ENCODE measurements at places on chromosomes 3 and 15.

DNA sequence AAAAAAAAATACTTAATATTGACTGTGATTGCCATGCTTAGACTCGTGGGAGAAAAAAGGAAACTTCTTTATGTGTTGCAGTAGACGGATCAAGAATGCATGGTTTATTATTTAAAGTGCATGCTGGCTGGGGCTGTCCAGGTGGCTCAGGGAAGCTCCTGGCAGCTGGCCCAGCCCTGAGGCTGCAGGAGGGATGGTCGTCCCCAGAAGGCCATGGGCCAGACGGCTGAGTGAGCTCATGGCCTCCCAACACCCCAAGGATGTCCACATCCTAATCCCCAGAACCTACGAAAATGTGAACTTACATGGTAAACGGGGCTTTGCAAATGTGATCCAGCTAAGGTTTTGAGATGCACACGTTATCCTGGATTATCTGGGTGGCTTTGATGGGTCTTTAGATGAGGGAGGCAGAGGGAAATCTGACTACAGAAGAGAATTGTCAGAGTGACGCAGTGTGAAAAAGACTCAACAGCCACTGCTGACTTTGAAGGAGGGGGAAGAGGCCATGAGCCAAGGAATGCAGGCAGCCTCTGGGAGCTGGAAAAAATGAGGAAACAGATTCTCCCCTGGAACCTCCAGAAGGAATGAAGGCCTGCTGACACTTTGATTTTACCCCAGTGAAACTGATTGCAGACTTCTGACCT, 29.8 kb downstream of the ADAMTS17 start:
- no peak for DNase-seq

DNA sequence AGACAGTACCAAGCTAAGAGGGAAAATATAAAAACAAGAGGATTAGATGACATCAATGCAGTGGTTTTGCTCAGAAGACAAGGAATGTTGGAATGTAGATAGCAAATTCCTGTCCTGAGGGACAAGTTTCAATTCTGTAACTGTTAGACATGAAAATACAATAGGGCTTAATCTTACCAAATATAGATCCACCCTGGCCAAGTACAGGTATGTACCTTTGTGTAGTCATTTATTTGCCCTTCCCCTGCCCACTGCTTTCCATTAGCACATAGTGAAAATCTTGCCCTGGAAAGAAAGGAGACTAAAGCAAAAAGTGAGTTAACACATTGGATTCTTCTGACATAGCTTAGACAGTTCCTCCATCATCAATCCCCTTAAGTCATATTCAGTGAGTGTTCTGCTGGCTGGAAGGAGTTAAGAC, 389.0 kb upstream of the THBS1 start:
- peak; percentile 65 for DNase-seq

GRCh38 chr15:45842151-45842550, 207.3 kb downstream of the SQOR start:
- DNase-seq = no peak

- no peak for DNase-seq
Measured at GRCh38 chr3:25033407-25034029, 394.5 kb upstream of the RARB start.

DNA sequence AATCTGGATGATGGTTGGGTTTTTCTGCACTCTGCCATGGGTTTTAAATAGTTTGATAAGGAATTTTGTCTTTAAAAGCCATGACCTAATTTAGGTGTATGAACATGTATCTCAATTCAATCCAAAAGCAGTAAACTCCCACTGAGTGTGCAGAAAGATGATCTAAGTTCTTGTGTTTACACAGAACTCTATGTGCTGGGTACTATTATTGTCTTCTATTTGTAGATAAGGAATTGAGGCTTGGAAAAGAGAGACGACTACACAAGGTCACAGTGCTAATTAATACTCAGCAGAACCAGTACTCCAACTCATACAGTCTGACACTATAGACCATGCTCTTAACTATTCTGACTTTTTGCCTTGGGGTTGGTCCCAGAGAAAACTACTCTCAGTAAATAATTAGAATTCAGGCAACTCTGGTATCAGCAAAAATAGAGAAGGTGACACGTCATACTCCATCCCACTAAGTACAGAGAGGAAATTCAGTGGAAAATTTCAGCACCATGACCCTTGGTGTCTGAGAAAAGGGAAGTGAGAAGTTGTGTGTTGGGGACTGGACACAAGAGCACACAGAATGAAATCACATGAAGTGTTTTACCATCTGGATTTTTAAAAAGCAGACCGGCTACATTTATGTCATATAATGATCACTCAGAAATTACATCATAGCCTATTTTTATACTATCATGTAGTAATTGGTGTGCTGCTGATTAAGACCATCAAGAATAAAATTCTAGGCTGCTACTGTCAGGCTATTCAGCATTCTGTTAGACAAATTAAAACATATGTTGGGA, 18.3 kb upstream of the MYH15 start:
- no peak for DNase-seq

DNA sequence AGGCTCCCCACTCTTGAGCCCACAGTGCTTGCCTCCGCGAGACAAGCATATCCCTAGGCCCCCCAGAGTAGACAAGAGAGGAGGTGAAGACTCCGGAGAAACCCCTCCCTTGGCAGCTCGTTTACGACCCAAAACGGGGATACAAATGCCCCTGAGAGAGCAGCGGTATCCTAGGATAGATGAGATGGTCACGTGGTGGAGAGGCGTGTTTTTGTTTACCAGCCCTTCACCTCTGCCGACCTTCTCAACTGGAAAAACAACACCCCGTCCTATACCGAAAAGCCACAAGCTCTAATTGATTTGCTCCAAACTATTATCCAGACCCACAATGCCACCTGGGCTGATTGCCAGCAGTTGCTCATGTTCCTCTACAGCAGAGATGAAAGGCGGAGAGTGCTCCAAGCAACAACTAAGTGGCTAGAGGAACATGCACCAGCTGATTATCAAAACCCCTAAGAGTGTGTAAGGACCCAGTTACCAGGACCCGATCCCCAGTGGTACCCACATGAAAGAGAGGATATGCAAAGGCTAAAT, 99.5 kb upstream of the OSBPL11 start:
- no peak for DNase-seq

DNA sequence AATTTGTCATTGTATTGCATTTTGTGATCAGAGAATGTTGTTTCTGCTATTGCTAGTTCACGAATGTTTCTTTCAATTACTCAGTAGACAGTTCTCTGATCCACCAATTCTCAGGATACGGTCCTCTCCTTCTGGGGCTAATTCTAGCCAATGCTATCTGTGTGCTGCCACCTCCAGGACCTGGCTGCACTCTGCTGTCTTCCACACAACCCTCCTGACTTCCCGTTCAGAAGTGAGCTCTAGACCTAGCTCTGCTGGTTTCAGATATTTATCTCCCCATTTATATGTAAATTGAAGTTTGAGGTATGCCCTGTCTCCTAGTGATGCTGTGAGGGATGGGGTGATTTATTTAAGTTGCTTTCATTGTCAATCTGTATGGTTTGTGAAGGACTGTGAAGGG, 21.7 kb upstream of the UBL7 start:
- no peak for DNase-seq

DNA sequence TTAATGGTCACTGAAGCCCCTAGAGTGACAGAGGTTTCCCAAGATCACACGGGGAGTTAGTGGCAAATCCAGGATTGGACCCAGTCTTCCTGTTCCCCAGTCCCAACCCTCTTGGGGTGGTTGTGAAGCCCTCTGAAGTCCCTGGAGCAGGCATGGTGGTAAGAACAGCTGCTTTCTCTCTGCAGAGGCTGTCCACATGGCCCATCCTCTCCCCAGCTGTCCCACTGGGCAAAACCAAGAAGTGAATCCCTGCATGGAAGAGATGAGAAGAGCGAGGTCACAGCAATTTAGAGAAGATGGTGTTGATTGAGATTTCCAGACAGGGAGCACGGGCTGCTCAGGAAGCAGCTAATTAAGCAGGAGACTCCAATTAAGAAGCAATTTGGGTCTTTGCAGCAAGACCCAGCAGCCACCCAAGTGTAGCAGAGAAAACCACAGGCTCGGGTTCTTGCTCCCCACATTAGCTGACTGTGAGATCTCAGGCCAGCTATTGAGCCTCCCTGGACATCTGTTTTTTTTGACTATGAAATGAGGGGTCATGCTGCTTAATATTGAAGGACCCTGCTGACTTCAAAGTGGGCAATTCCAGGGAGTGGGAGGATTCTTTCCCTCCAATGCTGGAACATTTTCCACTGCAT, 14.8 kb upstream of the HDAC11 start:
- no peak for DNase-seq

DNA sequence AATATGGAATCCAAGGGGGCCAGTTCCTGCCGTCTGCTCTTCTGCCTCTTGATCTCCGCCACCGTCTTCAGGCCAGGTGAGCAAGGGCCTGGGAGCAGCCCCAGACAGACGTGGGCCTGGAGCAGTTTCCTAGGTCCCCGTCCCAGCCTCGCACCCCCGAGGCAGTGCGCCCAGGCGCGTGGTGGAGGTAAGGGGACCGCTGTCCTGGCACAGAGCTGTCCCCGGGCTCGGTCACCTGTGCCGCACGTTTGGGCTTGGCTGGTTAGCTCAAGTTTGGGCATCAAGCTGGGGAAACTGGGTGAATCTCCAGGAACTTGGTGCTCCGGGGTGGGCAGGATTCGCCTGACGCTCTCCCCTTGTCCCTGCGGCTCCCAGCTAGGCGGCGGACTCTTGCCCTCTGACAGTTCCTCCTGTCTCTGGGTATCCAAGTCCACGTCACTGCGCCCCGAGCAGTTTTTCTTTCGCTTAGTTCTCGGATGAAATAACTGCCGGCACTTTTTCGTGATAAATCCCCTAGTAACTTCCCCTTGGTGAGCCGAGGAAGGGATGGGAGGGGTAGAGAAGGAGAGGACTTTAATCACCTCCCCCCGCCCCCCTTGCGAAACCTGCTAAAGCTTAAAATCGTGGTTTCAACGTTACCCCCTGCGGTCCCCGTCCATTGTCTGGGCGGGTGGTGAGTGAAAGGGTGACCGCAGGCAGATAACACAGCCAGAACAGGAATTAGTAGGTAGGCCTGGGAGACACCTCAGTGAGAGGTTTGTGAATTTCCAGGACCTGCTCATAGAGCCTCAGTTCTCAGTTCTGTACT, 901 bp downstream of the ALCAM start:
- no peak for DNase-seq

DNA sequence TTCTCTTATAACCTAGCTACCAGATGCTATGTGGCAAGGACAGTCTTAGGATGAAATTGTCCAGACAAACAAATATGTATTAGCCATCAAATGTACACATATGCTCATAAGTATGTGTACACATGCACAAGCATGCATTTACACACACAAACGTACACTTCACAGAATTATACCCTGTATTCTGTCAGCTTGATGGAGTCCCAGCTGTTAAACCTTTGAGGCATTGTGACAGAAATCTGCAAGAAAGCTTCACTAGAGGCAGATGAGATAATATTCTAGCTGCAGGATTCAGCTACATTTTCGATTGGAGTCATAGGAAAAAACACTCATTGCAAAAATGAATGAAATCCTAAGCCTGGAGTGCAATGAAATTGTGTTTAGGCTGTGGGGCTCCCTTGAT, 110.6 kb downstream of the CHL1 start:
- DNase-seq = no peak

DNA sequence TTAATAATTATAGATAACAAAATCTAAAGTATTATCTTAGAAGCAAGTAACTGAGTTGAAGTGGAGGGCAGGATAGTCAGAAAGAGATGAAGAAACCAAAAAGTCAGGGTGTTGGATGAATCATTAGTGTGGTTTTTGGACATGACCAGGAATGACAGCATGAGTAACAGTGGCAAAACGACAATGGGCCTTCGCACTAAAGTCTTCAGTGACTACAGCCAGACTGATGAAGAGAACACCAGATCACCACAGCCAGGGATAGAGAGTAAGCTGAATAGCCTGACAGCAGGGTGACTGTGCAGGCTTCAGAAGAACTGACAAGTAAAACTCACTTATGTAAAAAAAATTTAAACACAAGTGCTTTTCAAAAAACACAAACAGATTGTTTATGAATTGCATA, 96.0 kb upstream of the MELTF start:
- DNase-seq = peak; percentile 33

GRCh38 chr3:50121072-50122032, 32.6 kb downstream of the RBM5 start:
- DNase-seq = peak; percentile 20

- DNase-seq = no peak
Measured at GRCh38 chr3:196835086-196835485, 32.6 kb upstream of the SENP5 start.

DNA sequence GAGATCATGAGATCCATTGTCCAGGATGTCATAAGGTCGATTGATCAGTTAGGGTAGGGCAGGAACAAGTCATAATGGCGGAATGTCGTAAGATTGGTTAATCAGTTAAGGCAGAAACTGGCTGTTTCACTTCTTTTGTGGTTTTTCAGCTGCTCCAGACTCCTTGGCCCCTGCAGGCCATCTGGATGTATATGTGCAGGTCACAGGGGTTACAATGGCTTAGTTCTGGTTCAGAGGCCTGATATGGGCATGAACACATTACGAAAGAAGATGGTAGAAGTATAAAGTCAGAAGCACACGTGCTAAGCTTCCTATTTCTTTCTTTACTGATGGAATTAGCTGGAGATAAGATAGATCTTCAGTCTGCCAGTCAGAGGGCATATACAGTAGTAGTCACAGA, 315.4 kb upstream of the LRRC3B start:
- DNase-seq = no peak

GRCh38 chr3:81793410-81793809, 32.0 kb upstream of the GBE1 start:
- no peak for DNase-seq

DNA sequence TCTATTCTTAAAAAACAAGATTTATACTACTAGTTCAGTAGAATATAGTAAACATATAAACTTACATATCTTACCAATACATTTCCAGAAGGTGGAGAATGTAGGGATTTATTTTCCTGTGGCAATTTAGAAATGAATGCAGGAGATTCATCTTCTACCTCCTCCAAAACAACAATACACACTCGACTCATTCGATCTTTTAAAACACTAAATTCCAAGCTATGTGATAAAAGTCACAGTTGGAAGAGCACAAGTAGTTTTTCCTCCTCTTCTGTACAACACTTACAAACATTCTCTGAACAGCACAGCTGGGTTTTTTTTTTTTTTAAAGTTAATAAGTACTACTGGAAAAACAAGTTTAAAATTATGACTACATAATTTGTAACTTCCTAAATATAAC, 1.4 kb downstream of the ANKRD28 start:
- no peak for DNase-seq

DNA sequence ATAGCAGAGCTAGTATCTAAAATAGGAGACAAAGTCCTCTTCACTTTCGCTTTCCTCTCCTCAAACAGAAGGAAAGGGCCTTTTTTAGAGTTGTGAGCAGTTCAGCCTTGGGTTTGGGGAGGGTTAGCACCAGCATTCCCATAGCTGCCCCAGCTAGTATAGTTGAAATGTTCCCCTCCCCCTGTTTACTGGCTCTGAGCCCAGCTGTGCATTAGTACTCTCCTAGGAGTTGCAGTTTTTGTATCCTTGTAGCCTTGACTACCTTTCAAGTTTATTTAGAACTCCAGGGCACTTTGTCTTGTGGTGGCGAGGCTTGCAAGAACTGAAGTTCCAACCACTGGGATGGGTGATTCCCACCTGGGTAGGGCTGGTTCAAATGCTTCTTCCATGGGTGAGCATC, 245.1 kb upstream of the NAALADL2 start:
- no peak for DNase-seq

- no peak for DNase-seq
Measured at GRCh38 chr3:69772152-69772867, 33.0 kb downstream of the MITF start.

- DNase-seq = no peak
Measured at GRCh38 chr15:41578736-41579383, 19.8 kb downstream of the TYRO3 start.

All from epithelial cell of prostate (primary cell).